ENCODE measurements at places on chromosomes 1 and 21.

DNA sequence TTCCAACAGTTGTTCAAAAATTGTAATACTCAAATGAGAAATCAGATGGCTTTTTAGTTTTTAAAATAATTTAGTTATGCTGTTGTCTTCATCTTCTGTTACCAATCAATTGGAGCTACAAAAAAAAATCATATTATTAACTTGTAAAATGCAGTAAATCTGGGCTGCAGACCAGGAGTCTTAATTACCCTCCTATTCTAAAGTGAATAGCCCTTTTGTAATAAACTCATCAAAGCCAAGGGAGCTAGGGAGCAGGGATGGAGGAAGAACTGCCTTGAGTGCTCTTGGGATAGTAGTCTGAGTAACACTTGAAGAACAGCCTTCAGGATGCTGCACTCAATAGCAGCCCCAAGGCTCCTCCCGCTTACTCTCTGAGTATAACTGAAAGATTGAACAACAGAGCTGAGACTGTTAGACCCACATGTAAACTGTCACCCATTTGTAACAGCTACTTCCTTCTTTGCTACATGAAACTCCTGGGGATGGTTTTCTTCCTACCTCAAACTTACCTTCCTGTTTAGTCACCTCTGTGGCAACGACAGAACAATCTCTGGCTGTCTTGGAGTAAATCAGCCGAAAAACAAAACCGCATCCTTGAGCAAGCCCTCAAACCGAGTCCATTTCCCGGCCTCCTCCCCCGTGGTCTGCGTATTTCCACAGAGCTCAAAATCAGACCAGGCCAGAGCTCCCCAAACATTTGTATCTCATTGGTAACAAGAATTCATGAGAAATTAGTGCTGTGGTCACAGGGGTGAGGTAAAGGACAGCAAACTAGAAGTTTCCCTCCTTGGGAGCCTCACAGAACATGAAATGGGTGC is 55.9 kb downstream of the CD58 start:
- no peaks in the 10 kb centered on the region for H3K36me3 ChIP-seq
- H3K4me3 ChIP-seq: no peak overlapping the region
- H3K27ac ChIP-seq: no peak overlapping the region
- no peaks in the 10 kb centered on the region for H3K4me1 ChIP-seq

DNA sequence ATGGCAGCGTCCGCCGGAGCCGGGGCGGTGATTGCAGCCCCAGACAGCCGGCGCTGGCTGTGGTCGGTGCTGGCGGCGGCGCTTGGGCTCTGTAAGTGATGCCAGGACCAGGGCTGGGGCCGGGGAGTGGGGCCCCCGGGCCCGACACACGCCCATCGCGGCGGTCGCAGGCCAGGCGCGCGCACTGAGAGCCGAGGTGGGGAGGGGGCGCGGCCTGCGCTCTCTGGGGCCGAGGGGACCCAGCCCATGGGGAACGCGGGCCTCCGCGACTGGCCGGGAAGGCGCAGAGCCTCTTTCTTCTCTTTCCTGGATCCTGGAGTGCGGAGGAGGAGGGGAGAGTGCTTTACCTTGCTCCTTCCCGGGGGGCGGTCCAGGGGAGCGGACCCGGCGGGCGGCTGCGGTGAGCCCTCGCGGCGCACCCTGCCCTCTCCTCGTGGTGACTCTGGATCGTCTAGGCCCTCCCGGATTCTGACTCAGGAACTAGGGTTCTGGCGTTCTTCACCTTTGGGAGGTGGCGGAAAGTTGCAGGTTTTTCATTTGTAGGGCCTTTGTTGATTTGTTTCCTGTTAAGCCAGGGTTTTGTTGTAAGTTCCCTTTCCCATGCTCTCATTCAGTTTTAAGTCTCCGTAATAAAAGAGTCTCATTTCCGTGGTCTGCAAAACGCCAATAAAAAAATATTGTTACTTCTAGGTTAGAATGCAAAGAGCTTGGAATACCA is 529 bp downstream of the MPZL1 start:
- no peaks in the 10 kb centered on the region for H3K27me3 ChIP-seq
- H3K36me3 ChIP-seq: no peaks in the 10 kb centered on the region
- DNase-seq: peak; percentile 53
- H3K4me1 ChIP-seq: peaks cover 17% of the 10 kb centered on the region
- peak overlapping the region; percentile 95 for H3K4me3 ChIP-seq

- no peak overlapping the region for H3K4me3 ChIP-seq
- H3K27ac ChIP-seq: no peak overlapping the region
- no peaks in the 10 kb centered on the region for H3K4me1 ChIP-seq
Observed at GRCh38 chr1:197343663-197344273, 75.7 kb downstream of the CRB1 start.

DNA sequence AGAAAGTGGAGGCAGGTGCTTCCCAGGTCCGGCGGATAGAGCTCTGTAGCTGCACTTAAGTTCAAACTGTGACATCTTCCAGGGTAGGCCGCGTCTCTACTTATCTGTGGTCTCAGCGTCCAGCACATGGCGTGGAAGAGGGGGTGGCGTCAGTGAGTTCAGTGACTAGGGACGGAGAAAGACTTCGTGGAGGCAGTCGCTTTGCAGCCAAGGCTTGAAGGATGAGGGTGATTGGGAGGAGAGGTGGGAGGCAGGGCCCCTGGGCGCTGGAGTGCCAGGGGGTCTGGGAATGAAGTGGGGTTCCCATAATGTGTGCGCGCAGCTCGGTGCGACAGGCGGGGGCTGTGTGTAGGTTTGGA is 444 bp upstream of the AGO1 start:
- no peaks in the 10 kb centered on the region for H3K27me3 ChIP-seq
- H3K4me3 ChIP-seq: peak overlapping the region; percentile 4
- H3K27ac ChIP-seq: no peak overlapping the region
- H3K4me1 ChIP-seq: peaks cover 7% of the 10 kb centered on the region
- DNase-seq: no peak
- H3K36me3 ChIP-seq: no peaks in the 10 kb centered on the region

GRCh38 chr1:74412244-74412643 is 100.2 kb downstream of the LRRC53 start:
- H3K36me3 ChIP-seq: no peaks in the 10 kb centered on the region
- H3K27ac ChIP-seq: no peak overlapping the region
- DNase-seq: no peak
- H3K27me3 ChIP-seq: no peaks in the 10 kb centered on the region

- H3K27me3 ChIP-seq: no peaks in the 10 kb centered on the region
- H3K4me1 ChIP-seq: no peaks in the 10 kb centered on the region
- no peak overlapping the region for H3K27ac ChIP-seq
- no peaks in the 10 kb centered on the region for H3K36me3 ChIP-seq
Observed at GRCh38 chr1:226329237-226329636, 20.3 kb upstream of the LIN9 start.

DNA sequence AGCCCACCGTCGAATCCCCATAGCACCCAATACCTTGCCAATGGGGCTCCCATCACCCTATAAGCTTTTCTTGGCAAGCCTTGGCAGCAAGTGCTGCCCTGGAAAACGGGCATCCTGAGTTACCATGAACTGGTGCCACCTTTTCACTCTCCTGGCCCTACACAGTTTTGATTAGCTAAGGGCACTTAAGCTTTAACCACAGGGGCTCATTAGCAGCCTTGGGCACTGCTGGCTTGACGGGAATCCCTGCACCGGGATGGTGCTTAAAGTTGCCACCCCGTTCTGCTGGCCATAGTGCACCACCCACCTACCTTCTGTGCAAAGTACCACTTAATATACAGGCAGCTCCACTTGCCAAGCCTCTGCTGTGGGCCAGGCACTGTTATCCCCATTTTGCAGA is 13.7 kb downstream of the PARS2 start:
- H3K27ac ChIP-seq: no peak overlapping the region
- H3K36me3 ChIP-seq: no peaks in the 10 kb centered on the region
- H3K4me3 ChIP-seq: no peak overlapping the region
- H3K27me3 ChIP-seq: no peaks in the 10 kb centered on the region
- H3K4me1 ChIP-seq: no peaks in the 10 kb centered on the region

- no peak overlapping the region for H3K27ac ChIP-seq
- H3K27me3 ChIP-seq: no peaks in the 10 kb centered on the region
Observed at GRCh38 chr1:228747301-228747935, 12.1 kb downstream of the RHOU start.

- peaks cover 39% of the 10 kb centered on the region for H3K27me3 ChIP-seq
- no peak for DNase-seq
- H3K4me1 ChIP-seq: peaks cover 21% of the 10 kb centered on the region
- H3K36me3 ChIP-seq: no peaks in the 10 kb centered on the region
- no peak overlapping the region for H3K27ac ChIP-seq
- no peak overlapping the region for H3K4me3 ChIP-seq
Observed at GRCh38 chr1:110068646-110069403, 1.6 kb downstream of the ALX3 start.

- no peak overlapping the region for H3K4me3 ChIP-seq
- H3K4me1 ChIP-seq: peaks cover 85% of the 10 kb centered on the region
- no peaks in the 10 kb centered on the region for H3K27me3 ChIP-seq
- H3K27ac ChIP-seq: no peak overlapping the region
Observed at GRCh38 chr1:226658546-226659125, 80.4 kb downstream of the ITPKB start.

DNA sequence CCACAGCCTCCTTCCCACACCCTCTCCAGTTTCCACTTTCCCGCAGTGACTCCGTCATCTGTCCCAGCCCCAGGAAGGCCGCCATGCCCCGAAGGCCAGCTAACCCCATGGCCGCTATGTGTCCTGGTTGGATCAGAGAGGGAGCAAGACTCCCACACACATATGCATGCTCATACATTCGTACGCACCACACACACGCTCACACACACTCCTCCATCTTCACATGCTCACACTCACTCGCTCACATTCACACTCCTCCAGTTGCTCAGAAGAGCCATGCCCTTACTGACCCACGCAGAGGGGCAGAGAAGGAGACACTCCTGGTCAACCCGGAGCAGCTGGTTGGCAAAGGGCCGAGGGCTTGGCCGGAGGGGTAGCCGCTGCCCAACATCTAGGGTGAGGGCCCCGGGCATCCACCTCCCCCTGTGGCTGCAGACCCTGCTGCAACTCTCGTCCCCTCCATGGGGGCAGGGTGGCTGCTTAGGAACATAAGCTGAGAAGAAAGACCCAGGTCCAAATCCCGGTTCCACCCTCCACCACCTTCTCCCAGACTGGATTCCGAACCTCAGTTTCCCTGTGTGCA is 122.3 kb upstream of the SLC25A33 start:
- DNase-seq: no peak
- H3K27ac ChIP-seq: no peak overlapping the region
- no peak overlapping the region for H3K4me3 ChIP-seq
- peaks cover 26% of the 10 kb centered on the region for H3K4me1 ChIP-seq
- no peaks in the 10 kb centered on the region for H3K36me3 ChIP-seq

DNA sequence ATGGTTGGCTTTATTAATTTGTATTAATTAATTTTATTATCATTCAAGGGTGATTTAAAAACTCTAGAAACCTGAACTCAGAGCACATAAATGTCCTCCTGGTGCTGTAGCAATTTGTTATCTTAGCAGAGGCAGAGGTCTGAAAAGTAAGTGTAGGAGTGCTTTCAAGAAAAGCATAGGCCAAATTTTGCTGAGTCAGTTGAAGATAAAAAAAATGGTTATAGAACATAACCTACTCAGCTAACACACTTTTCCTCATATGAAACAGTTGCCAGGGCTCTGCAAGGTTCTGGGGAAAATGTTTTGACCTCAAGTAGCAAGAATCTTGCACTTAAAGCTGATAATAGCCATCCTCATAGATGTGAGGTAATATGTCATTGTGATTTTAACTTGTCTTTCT is 53.5 kb upstream of the CHODL start:
- H3K4me3 ChIP-seq: no peak overlapping the region
- DNase-seq: no peak
- no peaks in the 10 kb centered on the region for H3K4me1 ChIP-seq
- H3K27me3 ChIP-seq: no peaks in the 10 kb centered on the region
- no peak overlapping the region for H3K27ac ChIP-seq

- H3K27ac ChIP-seq: peak overlapping the region; percentile 51
- peaks cover 74% of the 10 kb centered on the region for H3K4me1 ChIP-seq
- no peak overlapping the region for H3K4me3 ChIP-seq
Observed at GRCh38 chr1:19454265-19455146, 30.8 kb downstream of the CAPZB start.

DNA sequence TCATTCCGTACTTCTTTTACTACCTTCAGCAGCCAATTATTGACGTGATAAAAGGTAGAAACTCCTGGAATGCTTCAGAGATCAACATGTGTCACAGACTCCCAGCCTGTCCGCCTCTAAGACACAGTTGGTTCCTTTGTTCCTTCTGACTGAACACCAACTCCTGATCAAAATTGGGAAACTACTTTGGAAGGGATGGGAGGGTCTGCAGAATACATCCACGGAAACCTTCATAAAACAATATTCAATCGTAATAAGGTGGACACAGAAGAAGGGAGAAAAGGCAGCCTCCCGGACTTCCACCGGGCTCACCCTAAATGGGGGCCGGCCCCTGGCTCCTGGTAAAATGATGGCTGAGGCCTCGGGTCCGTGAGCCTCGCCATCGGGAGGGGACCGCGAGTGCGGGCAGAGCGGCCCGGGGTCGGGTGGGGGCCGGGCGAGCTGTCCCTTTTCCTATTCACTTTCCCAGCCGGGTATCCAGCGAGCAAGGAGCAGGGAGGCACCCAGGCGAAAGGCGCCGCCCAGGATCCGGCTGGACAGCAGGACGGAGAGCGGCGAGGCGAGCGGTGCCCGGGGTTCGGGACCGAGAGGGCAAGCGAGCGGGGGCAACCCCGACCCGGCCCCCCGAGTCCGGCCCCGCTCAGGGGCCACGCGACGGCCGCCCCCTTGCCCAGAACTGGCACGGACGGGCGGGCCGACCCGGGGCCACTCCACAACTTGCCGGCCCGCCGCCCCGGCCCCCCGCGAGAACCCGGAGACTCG is 805 bp downstream of the NRIP1 start:
- peak overlapping the region; percentile 51 for H3K4me3 ChIP-seq

GRCh38 chr21:33884376-33885171 is 31.0 kb downstream of the ATP5PO start:
- no peaks in the 10 kb centered on the region for H3K4me1 ChIP-seq
- no peak for DNase-seq
- H3K36me3 ChIP-seq: no peaks in the 10 kb centered on the region
- no peak overlapping the region for H3K4me3 ChIP-seq
- H3K27ac ChIP-seq: no peak overlapping the region

GRCh38 chr1:231420959-231421545 is 1.0 kb downstream of the EGLN1 start:
- H3K27me3 ChIP-seq: no peaks in the 10 kb centered on the region
- DNase-seq: peak; percentile 57
- H3K4me1 ChIP-seq: peaks cover 21% of the 10 kb centered on the region
- H3K4me3 ChIP-seq: peak overlapping the region; percentile 87
- no peaks in the 10 kb centered on the region for H3K36me3 ChIP-seq

DNA sequence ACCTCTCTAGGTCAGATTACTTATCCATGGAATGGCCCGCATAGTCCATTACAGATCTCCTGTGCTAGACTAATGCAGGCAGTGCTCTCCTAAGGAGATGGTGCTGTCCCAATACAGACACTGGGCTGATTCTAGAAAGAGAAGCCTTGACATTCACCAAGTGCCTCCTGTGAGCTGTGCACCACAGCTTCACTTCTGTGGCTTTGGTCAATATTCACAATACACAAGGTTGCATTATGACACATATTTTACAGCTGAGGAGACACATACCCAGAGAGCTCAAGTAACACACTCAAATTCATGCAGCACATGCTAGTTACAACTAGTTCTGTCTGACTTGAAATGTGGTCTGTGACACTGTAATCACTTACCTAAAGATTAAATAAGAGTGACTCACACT is 59.4 kb upstream of the LRRC8B start:
- no peak for DNase-seq
- no peak overlapping the region for H3K4me3 ChIP-seq
- H3K4me1 ChIP-seq: no peaks in the 10 kb centered on the region

- H3K4me3 ChIP-seq: no peak overlapping the region
- H3K4me1 ChIP-seq: no peaks in the 10 kb centered on the region
- DNase-seq: no peak
- H3K27me3 ChIP-seq: no peaks in the 10 kb centered on the region
Observed at GRCh38 chr1:54507033-54507870, 40.8 kb upstream of the ACOT11 start.

Data from thyroid gland (tissue), 4 donors.